ENCODE measurements at places on chromosomes 2 and 18.

- DNase-seq: no peak
Measured at GRCh38 chr2:69517410-69517809, 80.2 kb upstream of the NFU1 start.

DNA sequence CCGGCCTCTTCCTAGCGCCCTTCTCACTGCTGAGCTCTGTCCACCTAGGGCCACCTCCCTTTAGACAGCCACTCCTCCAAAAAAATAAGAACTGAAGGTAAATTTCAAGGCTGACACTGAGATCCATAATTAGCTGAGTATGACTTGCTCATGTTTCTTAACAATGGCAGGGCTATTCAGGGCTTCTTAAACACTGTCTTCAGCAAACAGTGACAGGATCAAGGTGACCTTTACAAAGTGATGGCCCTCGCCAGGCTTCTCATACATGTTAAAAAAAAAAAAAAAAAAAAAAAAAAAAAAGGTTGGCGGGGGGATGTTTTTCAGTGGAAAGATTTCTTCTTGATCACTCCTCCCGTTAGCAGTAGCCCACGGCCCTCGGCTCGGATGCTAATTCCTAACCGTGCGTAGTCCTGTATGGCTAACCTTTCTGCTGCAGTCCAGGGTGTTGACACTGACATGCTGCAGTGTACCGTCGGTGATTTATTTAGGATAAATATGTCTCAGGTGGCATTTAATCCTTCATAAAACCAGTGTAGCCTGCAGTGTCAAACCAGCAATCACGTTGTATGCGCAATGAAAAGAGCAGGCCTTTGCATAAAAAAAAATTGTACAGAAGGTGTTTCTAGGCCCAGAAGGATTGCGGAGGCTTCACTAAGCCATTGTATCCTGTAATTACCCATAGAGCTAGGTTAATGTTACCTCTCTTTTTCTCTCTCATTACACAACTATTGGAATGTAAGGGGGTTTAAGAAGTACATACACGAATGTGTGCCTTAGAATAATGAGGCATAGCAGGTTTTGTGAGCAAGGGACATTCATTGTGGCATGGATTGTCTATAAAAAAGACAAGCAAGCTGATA lies 142.7 kb downstream of the PTGR3 start:
- DNase-seq: no peak

DNA sequence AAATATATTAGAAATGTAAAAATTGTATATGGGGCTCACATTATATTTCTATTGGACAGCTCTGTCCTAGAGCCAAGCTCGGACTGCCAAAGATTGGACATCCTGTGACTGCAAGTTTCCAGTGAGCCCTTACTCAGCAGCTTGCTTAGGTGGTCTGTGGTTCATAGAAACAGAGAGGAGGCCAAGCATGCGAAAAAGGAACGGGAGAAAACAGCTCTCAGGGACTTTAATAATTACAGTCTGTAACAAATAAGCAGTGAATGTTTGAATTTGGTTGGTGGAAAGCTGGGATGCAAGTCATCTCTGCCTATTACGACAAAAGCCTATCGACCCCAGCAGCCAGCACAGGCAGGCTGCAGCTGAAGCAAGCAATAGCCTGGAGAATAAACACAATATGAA lies 35.6 kb downstream of the WIPF1 start:
- DNase-seq: no peak

DNA sequence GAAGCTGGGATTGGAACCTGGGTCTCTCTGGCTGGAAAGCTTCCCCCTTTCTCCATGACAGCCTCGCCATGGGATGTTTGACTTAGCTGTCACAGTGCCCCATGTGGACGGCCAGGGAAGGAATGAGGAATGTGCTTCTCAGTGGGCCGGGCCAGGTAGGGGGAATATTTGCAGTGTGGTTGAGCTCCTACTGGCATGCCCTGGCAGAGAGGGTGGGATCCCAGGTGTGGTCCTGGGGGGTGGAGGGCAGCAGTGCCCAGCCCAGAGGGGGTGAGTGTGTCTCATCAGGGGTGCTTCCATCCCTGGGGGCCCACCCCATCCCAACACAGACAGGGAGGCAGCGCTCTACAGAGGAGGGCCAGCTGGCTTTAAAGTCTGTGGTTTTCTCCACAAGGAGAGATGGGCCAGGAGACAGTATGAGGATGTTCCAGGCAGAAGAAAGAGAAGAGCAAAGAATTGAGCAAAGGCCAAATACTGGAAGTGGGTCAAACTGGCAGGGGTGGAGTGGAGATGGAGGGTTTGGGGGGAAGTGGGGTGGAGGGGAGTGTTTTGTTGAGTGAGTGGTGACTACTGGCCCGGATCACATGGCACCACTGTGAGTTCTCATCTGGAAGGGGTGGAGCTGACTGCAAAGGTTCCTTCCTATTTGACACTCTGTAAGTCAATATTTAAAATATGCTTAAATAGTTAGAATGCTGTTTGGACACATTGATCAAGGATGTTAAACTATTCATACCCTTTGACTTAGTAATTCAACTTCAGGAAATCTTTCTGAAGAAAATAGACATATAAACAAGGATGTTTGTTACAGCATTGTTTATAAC lies 94.0 kb downstream of the MYCN start:
- no peak for DNase-seq

DNA sequence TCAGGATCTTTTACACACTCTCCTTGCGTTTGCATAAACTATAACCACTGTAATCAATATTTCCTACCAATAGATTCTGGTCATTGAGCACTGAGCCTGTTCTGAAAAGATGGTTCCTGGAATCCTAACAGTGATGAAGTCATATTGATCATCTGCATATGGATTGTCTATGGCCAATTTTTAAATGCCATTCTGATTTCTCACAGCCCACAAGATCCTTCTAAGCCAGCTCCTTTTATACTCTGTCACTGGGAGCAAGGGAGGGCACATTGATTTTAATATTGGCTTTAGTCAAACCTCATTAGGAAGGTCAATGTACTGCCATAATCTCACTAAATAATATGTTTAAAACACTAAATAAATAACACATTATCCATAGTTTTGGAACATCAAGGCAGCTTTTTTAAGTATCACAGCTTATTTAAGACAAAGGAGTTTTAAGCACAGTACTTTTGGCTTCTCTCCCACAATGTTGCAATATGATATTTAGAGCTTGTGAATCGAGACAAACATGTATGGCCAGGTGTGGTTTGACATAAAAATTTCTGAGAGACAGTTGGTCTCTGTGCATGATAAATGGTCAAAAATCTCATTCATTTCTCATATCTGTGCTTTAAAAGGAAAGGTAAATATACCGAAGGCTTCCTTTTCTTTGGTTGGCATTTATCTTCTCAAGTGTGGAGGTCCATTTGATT lies 267.3 kb downstream of the MTX2 start:
- DNase-seq: no peak

- DNase-seq: peak; percentile 73
Measured at GRCh38 chr2:63654959-63655358, 66.2 kb downstream of the MDH1 start.

DNA sequence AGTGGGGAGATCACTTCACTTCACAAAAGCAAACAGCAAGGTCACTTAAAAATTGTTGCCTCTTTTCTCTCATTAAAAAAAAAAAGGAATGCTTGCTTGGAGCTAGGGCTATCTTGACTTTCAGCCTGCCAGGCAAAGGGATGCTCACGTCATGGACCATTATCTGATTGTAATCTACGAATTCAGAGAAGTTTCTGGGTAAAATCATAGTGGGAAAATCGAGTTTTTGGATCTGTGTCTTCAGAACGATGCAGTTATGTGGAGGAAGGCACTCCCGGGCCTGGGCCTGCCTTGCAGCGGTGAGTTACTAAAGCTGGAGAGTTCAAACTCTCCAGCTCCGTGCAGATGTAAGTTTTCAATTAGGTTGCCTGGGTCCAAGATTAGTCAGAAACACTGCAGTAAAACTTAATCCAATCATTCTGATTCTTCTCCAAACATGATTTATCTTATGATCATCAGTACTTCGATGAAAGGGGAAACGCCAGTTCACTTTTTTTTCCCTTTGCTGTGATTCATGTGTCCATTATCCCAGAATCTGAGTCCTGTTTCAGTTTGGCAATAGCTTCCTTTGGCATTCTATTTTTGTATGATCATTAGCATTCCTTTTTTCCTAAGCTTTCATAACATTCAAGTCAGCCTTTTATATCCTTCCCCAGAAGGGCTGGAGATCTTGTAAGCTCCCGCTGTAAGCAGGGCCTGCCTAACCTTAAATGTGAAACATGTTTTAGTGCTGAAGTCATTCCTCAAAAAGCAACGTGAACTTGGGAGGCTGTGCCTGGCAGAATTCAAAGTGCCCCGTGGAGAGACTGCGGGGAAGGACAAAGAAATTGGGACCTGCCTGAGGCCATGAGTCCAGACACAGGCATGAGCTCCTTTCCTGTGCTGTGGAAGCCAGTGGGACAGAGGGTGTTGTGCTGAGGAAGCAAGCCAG lies 119.3 kb upstream of the TWIST2 start:
- DNase-seq: no peak

GRCh38 chr2:111667542-111668273 lies 216.3 kb downstream of the ANAPC1 start:
- no peak for DNase-seq

GRCh38 chr18:32612651-32613050 lies 142.0 kb upstream of the GAREM1 start:
- DNase-seq: no peak

DNA sequence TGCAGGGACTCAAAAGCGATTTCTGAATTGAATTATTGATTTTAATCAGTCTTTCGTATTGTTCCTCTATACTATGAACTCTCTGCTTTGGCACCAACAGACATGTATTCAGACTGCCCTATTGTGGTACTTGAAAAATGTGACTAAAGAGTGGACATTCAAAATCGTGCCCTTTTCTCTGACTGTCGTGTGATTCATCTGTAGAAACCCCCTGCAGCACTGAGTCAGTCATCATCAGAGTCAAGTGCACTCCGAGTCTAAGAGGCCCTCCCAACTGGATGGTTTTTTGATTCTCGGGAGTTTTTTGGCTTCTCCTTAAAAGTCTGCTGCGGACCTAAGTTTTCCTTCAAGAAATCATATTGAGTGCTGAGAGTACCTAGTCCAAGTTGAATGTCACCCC lies 96.4 kb upstream of the FOSL2 start:
- DNase-seq: no peak

DNA sequence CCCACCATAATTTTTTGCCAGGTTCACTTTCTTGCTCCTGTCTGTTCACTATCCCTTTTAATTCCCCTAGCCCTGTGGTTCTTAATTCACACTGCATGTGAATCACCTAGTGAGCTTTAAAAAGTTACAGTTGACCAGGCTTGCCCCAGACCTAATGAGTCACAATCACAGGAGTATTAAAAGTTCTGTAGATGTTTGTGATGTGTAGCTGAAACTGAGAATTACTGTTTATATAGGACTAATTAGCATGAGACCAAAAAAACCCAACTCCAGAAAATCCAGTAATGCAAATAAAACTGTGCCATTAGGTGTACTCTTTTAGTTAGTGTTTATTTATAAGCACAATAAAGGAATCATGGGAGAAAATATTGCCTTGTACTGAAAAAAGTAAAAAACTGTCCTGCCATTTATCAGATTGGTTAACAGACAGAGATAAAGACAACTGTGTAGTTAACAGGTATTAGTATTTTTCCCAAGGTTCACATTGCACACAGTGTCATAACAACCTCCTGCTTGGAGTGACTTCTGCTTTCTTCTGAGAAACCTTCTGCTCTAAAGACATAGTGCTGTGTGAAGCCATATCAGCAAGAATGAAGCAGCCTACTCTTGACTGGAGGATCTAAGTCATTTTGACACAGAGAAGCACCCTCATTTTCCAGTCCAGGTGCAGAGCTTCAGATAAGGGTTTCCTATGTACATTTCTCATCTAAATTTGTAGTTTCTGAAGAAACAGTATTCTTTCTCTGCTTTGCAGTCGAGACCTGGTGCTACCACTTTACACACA lies 39.0 kb downstream of the VAPA start:
- no peak for DNase-seq

- DNase-seq: peak; percentile 7
Measured at GRCh38 chr2:44579115-44579836, 217.5 kb downstream of the CAMKMT start.

- no peak for DNase-seq
Measured at GRCh38 chr2:65877331-65878010, 445.1 kb upstream of the SPRED2 start.

GRCh38 chr2:216950547-216950946 lies 90.7 kb upstream of the TNP1 start:
- no peak for DNase-seq

GRCh38 chr18:59696311-59697235 lies 650 bp downstream of the CCBE1 start:
- no peak for DNase-seq

- peak; percentile 55 for DNase-seq
Measured at GRCh38 chr2:61493523-61493942, 22.6 kb upstream of the USP34 start.

- no peak for DNase-seq
Measured at GRCh38 chr18:50306944-50307343, 19.5 kb upstream of the CXXC1 start.

GRCh38 chr2:66343259-66343658 lies 91.7 kb upstream of the MEIS1 start:
- DNase-seq: no peak

DNA sequence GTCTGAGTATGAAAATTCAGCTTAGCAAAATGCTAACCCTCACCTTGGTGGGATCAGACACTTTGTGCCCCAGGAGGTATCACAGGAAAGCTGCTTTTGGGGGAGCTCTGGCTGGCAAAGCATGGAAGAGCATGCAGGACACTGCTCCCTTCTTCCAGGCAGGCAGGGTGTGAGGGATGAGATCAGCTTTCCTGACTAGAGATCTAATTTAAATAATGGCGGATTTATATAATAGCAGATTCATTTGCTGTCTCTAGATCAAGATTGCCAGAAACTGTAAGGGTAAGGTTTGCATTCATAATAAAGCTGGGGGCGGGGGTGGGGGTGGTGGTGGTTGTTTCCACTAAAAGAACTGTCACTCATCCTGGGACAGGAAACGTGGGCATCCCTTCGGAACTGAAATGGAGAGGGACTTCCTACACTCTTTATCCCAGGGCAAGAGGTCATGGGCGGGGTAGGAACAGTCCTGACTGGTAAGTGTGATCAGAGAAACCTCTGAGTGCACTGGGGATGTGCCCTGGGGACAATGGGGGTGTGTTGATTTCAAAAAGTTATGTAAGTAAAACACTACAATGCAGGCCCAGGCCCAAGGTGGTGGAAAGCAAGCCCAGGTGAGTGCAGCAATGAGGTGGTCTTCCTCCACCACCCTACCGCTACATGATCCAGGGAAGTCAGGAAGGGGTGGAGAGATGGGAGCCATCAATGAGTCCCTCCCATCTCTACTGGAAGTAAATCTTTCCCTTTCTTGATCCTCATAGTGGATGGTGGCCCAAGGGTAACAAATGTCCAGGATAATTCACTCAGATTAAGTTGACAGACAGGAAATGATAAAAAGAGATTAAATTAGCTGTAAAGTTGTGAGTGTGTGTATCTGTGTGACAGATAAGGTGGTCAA lies 171.4 kb upstream of the SERPINE2 start:
- DNase-seq: no peak
